ENCODE measurements at places on chromosomes 2 and 18.
A peak's percentile ranks its signal among the peaks of the same experiment; 100 is the strongest.

- no peak for DNase-seq
Observed at GRCh38 chr2:73850009-73850408, 21.2 kb downstream of the STAMBP start.

DNA sequence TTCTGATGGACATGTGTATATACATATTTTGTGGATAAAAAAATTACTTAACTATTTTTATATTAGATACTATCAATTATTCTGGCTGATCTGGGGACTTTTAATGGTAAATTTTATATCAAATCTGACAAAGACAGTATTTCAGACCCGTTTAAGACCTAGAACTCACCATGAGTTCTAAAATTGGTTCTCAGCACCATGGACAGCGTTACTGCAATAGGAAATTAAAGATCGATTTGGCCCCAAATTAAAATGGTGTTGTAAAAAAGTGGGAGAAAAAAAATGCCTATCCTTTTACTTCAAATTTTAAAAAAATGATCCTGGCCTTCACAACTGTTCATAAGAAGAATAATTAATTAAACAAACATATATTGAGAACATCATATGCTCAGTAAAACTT is 919 bp upstream of the SCN2A start:
- peak; percentile 21 for DNase-seq

GRCh38 chr18:33557706-33558105 is 20.3 kb upstream of the ASXL3 start:
- DNase-seq: no peak

- no peak for DNase-seq
Observed at GRCh38 chr2:153360239-153360638, 118.3 kb downstream of the RPRM start.

- DNase-seq: no peak
Observed at GRCh38 chr2:203811491-203812221, 55.9 kb upstream of the CTLA4 start.

DNA sequence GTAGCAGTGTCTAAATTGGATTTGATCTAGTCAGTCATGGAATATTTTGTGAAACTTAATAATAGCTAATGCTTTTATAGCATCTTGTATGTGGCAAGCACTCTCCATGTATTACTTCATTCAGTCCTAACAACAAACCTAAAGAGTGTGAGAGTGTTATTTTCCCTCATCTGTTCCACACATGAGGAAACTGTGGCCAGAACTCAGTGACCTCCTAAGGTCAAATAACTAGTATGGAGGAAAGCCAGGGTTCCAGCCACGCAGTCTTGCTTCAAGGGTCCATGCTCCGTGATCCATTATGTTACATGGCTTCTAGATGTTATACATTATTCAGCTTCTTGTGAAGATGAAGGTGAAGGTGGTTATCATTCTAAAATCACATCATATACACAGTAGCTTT is 45.5 kb downstream of the TWSG1 start:
- no peak for DNase-seq

DNA sequence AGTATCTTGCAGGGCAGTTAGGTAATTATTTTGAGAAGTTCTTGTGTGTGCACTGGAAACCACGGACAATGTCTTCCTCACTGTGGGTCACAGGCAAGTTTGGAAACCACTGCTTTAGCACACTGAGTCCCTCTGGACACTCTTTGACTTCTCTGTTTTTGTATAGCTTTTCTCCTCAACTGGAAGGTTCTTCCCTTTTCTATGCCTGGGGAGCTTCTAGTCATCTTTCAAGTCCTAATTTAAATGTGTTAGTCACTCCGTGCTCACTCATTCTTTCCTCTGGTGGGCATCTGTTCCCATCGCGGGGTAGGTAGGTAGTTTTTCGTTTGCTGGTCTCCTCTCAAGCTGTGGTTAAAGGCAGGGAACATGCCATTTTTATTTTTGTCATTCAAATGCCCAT is 32.1 kb downstream of the E2F6 start:
- no peak for DNase-seq

- DNase-seq: no peak
Observed at GRCh38 chr2:217142649-217143266, 282.9 kb upstream of the TNP1 start.

GRCh38 chr2:42557306-42557705 is 11.1 kb upstream of the MTA3 start:
- DNase-seq: no peak

- no peak for DNase-seq
Observed at GRCh38 chr2:39615675-39616074, 50.0 kb upstream of the TMEM178A start.

DNA sequence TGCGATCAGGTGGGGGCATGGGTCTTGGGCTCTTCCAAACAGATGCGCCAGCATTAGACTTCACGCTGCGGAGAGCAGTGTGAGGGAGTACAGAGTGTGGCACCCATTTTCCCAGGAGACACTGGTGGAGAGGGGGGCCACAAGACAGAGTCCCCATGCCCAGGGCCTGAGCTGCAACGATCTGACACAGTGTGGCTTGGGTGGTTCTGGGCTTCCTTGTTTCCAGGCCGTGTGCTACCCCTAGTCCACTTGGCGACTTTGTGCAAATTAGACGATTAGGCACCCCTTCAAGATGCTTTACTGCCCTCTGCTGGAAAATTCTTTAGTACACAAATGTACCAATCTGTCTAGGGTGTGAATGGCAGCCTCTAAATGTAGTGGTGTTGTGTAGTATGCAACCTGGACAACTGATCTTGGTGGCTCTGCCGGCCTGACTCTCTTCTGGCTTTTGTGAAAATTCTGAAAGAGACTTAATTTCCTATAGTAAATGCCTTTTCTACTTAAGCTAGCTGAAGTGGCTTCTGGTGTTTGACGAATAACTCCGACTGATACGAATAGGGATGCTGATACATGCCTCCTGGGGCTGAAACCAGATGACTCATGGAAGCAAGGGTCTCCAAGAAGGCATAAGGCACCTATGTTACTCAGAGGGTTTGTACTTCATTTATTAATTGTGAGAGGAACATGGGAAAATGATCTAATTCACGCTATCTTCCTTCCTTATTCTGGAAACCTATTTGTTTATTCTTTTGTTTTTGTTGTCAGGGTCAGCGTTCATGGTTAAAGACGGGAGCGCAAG is 92.3 kb upstream of the SMAD2 start:
- no peak for DNase-seq

GRCh38 chr2:29977284-29977683 is 55.9 kb upstream of the ALK start:
- DNase-seq: no peak

DNA sequence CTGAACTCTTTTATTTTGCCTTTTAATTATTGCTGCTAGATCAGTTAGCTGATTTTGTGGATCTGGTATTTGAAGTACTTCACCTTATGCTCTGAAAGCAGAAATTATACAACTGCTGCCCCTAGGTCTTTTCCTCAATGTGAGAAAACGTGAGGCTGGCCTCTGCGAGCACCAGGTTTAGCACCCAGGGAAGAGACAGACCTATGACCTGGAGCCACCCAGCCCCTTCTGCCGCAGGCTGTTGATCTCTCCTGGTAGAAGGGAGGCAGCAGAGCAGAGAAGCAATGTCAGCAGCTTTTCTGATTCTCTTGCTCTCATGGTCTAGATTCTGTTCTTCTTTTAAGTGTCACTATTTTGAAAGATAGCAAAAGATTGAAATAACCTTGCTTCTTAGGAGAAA is 19.9 kb downstream of the TRAPPC12 start:
- no peak for DNase-seq

GRCh38 chr2:99140860-99141109 is 722 bp upstream of the C2orf15 start:
- no peak for DNase-seq

DNA sequence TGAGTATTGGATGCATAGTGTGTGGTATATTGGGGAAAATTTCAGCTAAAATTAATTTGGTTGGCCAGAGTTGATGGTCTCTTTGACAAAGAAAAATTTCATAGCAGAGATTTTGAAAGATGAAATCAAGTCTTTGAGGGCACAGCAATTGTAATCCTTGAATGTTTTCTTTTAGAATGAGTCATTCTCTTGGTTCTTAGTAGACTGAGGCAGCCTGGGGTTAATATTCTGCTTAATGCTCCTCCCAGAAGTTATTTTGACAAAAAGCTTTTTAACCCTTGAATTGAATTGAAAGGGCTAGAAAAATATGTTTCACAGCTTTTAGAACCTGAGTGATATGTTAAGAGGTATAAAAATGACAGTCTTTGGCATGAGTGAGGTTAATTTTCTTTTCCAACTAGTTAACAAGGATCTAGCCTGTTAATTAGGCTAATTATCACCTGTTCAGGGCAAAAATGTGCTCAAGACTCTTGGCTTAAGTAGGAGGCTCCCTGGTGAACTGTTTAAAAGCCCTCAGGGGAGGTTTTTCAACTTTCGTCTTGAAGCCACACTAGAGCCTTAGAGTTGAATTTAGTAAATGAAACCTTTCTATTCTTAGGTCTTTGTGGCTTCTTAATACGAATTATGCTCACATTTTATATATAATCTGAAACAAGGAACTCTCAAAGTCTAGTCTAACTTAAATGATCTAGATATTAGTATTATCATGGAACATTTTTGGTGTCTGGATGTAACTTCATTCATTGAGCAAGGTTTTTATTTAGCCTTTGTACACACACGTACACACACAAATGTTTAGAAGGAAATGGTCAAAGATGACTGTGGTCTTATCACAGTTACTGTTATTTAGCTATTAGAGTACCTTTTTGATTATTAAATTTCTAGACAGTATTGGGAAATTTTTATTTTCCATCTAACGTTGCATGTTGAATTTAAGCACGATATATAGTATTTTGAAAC is 272.5 kb downstream of the ZNF407 start:
- DNase-seq: no peak

- no peak for DNase-seq
Observed at GRCh38 chr2:32739664-32740063, 111.8 kb downstream of the TTC27 start.

DNA sequence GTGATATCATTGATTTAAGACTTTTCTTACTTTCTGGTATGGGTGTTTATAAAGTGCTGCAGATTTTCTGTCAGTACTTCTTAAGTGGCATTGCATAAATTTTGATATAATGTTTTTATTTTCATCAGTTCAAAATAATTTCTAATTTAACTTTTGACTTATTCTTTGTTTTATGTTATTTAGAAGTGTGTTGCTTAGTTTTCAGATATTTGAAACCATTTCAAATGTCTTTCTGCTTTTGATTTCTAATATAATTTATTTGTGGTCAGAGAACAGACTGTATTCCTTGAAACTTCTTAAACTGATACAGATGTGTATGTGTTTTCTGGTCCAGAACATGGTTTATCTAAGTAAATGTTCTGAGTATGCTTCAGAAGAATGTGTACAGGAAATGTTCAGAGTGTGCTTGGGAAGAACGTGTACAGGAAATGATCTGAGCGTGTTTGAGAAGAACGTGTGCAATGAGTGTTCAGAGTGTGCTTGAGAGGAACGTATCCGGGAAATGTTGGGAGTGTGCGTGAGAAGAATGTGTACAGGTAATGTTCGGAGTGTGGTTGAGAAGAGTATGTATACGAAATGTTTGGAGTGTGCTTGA is 265.7 kb upstream of the HS6ST1 start:
- DNase-seq: no peak

DNA sequence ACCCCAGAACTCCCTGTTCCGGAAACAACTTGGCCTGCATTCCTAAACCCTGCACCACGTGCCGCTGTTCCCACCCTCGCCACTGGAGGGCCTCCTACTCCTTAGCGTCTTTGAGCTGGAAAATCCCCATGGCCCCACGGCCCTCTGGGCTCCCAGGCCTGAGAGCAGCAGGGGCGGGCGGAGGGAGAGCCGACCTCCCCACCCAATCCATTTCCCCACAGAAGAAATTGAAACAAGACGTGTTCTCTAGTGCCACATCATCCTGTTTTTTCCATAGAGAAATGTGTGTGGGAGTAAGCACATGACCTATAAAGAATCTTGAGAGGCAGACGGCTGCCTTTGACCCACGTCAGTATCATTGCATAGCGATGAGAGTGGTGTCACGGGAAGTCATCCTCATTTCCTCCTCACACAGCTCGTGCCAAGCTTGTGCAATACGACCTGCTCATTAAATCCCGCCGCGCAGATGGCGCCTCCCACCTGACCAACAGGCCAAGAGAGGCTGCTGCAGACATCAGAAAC is 79.2 kb downstream of the LAMA1 start:
- DNase-seq: peak; percentile 63

DNA sequence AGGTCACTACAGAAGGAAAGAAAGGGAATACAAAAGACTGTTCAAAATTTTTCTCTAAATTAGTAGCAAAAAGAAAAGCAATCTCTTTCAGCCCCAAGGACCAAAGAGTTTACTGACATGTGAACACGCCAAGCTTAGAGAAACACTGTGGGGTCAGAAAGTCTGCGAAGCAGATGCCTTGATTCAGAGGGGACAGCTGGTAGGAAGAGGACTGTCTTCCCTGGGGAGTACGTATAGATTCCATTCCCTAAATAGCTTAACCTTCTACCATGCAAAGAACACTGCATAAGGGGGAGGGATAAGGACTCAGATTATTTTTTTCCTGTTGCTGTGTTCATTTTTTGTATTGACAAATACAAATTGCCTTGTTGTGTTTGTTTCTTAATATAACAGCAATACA is 96.1 kb downstream of the IRS1 start:
- no peak for DNase-seq

DNA sequence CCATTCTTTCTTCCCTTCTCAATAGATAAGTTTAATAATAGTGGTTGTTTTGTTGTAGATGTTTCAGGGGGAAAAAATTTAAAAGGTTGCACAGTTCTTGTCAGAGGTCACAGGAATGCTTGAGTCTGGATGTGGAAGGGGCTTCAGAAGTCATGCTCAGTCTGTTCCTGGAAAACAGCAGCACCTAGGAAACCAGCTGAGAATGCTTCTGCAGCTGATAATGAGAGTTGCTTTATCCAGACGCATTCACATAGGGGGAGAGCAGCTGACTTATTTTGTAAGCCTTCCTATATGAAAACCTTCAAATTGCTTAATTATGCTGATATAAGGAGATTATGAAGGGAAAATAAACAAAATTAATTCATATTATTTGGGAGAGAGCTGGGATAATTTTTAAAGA is 235.5 kb downstream of the GULP1 start:
- no peak for DNase-seq

GRCh38 chr18:30106356-30106755 is 936.2 kb downstream of the DSC3 start:
- no peak for DNase-seq

DNA sequence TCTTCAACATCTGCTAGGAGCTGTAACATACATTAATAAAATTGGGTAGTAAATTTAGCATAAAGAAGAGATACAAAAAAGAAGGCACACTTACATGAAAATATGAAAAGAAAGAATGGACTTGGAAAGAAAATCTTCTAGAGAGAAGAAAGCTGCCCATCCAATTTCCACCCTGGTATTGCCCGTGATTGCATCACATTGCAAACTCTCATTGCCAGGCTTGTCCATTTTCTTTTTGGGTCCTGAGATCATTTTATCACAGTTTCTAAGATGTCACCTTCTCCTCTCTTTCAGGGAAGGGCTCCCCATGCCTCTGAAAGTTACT is 321.5 kb downstream of the RND3 start:
- DNase-seq: no peak

- no peak for DNase-seq
Observed at GRCh38 chr18:63752636-63753035, 22.6 kb upstream of the SERPINB7 start.

Data from renal cortex interstitium (tissue), 15 donors.